ENCODE measurements at places on chromosomes 7 and 10.

DNA sequence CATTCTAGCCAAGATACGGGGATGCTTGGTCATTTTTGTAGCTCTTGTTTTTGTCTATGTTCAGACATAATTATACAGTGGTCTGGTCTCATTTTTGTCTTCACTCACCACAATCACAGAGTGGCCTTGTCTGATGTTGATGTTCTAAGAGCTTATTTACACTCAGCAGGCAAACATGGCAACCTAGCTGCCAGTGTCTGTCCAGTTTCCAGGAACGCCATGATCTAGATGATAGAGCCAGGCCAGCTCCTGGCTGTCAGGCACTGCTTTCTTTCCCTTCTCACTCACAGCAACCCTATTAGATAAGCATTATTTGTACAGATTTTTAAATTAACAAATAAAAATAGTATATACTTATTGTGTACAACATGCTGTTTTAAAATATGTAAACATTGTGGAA, 98.6 kb upstream of the PHF14 start:
- no peak for DNase-seq

DNA sequence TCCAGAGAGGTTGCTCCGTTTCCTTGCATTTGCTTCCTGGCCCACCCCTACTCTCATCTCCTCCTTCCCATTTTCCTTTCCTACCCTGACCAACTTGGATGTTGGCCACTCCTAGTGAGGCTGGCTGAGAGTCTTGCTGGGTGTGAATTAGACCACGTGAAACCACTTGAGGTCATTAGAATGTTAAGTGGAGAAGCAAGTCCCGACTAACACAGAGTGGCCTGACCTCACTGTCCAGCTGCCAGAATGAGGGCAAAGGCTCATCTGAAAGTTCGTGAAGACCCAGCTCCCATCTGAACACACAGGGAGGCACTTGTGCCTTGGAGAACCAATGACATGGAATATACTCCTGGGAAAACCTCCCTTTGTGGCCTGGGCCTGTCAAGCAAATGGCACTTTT, 80.8 kb downstream of the WDR11 start:
- no peak for DNase-seq

GRCh38 chr7:30915751-30916150, 4.1 kb downstream of the AQP1 start:
- DNase-seq = no peak

DNA sequence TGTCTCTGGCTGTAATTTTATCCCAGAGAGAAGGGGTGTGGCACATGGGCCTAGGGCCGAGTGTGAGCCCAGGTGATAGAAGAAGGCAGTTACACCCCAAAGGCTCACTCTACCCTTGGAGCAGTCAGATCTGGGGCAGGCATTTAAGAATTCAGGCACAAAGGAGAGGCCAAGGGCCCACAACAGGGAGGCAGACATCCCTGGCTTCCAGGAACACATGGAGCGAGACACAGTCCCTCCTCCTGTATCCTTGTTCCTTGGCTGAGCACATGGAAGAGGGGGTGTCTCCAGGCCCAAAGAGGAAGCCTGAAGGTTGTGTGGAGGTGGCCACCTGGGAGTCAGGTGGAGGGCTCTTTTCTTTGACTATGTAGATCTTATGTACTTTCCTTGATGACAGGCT, 286.2 kb downstream of the RPS24 start:
- no peak for DNase-seq

- peak; percentile 4 for DNase-seq
These were observed 42.7 kb upstream of the HYAL4 start for GRCh38 chr7:123802249-123802648.

DNA sequence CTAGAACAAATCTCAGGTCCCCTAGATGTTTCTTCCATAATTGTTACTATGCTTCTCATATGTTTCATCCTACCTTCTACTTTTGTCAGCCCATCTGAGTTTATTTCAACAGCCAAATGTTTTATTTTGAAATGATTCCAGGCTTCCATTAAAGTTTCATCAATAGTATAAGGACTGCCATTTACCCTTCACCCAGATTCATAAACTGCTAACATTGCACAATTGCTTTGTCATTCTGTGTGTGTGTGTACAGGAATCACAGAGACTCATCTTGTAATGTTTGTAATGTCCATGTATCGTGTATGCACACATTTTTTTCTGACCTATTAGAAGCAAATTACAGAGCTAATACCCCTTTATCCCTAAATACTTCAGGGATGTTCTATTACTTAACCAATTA, 25.5 kb downstream of the MMRN2 start:
- no peak for DNase-seq

GRCh38 chr7:110974441-110974840, 116.5 kb upstream of the LRRN3 start:
- DNase-seq = no peak

- no peak for DNase-seq
These were observed 20.0 kb downstream of the LRRD1 start for GRCh38 chr7:92158660-92159575.
